ENCODE measurements at places on chromosomes 4 and X.
A peak's percentile ranks its signal among the peaks of the same experiment; 100 is the strongest.

DNA sequence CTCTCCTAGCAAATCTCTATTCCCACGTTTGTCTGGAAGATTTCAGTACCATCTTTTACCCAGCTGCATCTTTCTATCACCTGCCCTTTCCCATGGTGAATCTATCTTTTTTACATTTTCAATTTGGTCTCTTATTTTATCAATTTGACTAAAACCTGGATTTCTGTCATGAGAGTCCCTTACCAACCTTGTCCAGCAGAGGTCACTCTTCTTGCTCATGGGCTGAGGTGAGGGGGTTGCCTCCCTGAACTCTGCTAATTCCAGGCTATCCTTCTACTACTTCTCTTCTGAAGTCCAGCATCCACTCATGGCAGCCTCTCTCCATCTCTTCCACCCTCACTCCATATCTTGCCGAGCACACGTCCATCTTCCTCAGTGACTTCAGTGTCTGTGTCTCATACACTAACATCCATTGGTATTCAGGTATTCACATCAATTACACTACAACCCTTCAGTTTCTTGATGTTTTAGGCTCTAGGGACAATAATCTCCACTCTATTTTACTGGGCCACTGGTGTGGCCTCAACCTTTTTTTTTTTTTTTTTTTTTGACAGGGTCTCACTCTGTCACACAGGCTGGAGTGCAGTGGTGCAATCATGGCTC lies 17.8 kb upstream of the ZNF827 start:
- DNase-seq = no peak

DNA sequence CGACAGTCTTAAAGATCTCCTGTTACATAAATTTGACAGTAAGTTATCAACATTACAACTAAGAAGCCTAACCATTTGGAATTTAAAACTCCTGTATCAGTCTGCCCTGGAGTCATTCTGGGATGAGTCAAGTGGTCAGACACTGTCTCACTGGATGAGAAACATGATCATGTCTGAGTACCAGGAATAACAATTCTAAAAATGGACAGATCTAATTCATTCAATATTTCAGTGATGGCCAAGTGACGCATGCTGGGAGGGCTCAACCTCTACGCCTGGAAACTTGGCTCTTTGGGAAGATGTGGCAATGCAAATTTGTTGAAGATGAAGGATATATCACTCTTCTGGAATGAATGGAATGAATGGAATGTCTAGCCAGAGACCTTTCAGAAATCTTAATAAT lies 1427.2 kb downstream of the STIM2 start:
- peak; percentile 45 for DNase-seq

- DNase-seq = no peak
Observed at GRCh38 chr4:146146918-146147317, 28.6 kb upstream of the LSM6 start.

DNA sequence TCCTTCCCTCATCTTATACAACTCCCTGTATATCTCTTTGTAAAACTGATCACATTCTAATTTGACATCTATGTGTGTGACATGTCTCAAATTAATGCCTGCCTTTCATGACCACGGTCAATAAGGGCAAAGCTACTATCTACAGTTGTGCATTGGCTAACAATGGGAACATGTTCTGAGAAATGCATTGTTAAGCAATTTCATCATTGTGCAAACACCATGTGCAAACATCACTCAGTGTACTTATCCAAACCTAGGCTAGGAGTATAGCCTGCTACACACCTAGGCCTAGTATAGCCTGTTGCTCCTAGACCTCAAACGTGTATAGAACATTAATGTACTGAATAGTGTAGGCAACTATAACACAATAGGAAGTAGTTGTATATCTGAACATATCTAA lies 95.0 kb downstream of the BANK1 start:
- DNase-seq = no peak

- no peak for DNase-seq
Observed at GRCh38 chrX:119759248-119759766, 919 bp downstream of the SOWAHD start.

DNA sequence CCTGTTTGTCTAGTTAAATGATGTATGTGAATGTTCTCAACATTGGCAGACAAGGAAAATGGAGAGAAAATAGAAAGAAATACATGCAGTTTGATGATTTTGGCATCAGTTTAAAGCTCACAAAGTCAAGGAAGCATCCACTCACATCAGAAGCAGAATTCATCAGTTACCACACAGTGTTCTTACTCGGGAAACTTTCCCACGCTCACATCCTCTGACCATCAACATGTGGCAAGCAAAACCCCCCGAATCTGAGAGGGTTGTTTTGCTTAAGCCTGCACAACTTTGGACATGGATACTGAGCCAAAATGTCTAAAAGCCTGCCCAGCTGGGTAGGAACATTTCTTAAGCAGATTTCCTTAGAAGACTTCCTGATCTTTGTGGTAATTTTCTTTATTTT lies 407.6 kb downstream of the ANKRD50 start:
- DNase-seq = peak; percentile 94

DNA sequence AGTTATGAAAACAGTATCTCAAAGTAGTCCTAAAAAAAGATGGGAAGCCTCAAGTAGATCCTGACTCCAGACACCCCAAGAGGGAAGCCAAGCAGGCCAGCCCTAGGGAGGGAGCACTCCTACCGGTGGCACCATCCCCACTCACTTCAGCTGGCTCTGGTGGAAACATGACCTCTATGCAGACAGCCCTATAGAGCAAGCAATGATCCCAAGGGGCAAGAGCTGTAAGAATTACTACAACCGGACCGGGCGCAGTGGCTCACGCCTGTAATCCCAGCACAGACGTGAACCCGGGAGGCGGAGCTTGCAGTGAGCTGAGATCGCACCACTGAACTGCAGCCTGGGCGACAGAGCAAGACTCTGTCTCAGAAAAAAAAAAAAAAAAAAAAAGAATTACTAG lies 5.7 kb downstream of the LETM1 start:
- no peak for DNase-seq

DNA sequence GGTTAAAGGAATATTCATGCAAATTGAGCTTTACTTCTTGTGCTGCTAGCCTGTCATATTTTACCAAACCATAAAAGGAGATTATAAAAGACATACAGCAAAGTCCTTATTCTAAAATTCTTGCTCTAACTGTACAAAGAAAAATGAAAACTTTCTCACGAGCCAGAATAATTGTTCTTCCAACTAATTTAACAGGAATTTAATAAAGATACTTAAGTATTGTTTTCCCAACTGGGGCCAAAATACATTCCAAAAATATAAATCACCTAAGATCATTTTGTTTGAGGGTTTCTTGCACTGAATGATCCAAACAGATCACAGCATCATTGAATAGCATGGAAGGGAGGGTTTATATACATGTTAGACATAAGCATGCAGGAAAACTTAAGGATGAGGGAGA lies 127.1 kb upstream of the PCDH18 start:
- no peak for DNase-seq

DNA sequence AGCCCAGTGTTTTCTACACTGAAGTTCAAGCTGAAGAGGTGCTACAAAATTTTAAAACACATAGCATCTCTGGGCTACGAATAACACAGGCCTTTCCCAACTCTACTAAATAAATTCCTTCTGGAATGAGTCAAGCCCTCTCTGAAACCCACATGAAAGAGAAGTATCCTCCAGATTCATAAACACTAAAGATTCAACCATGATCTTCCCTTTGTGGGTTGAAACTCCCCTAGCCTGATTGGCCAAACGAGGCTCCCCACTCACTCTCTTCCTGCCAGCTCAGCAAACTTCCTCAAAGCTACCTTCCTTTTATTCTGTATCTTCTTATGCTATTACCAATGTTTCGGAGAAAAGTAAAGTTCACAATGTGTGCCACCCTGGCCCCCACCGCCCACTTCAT lies 95.4 kb downstream of the NKX6-1 start:
- DNase-seq = no peak

GRCh38 chrX:68838571-68838910 lies 9.7 kb downstream of the EFNB1 start:
- no peak for DNase-seq

DNA sequence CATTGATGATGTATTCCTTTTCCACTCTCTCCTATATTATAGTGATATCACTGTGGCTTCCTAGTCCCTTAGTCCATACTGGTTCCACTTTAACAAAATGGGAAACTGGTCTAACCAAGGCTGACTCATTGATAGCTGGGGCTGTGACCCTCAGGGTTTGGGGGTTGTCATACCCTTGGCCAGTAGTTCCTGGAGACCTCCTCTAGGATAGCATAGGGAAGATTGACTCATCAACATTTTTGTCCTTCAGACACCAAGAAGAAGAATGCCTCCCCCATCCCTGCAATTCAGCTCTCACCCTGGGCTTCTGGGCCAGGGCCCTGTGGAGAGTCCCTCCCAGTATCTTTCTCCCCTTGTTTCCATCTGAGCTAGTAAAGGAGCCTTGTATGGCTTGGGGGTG lies 68.8 kb upstream of the PRPS1 start:
- no peak for DNase-seq

- DNase-seq = no peak
Observed at GRCh38 chr4:144750348-144750747, 104.4 kb downstream of the HHIP start.

DNA sequence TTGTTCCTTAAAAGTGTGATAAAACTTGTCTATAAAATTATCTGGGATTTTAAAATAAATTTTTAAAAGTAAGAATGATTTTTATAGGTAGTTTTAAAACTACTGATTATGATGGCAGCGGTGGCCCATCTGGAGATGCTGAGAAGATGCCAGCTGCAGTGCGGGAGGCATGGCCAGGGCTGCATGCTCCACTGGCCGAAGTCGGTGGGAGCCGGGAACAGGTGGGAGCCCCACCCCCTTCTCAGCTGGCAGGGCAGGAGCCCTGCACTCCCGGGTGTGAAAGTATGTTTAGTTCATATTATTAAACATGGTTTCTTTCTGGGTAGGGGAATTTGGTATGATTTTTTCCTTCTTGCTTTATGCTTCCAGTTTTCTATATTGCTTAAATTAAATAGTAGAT lies 63.8 kb downstream of the CORIN start:
- DNase-seq = no peak

DNA sequence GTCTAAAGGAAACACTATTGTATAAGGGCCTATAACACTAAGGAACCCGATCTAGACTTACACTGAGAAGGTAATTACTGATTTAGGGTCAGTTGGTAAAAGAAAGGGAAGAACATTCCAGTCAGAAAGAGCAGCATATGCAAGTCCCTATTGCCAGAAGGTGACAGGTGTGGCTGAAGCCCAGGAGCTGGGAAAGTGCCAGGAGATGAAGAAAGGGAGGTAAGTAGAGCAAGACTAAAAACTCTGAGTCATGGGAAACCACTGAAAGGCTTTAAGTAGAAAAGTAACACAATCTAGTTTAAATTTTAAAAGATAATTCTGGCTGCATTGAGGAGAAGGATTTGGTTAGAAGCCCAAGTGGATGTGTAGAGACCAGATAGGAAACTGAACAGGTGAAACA lies 77.7 kb upstream of the INTU start:
- no peak for DNase-seq

DNA sequence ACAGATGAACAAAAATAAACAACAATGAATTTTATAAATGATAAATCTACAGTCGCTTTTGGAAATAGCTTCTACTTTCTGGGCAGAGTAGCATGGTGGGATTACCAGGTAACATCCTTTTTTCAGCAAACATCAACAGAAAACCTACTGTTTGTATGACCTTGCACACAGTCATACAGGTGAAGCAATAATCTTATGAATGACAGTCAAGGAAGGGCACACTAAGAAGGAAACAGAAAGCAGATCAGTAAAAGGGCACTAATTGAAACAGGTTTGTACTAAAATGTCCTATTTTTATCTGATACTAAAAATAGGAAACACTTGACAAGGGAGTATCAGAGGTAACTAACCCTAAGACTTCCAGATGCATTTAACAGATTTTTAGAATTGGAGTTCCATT lies 108.9 kb downstream of the DLG3 start:
- DNase-seq = no peak

DNA sequence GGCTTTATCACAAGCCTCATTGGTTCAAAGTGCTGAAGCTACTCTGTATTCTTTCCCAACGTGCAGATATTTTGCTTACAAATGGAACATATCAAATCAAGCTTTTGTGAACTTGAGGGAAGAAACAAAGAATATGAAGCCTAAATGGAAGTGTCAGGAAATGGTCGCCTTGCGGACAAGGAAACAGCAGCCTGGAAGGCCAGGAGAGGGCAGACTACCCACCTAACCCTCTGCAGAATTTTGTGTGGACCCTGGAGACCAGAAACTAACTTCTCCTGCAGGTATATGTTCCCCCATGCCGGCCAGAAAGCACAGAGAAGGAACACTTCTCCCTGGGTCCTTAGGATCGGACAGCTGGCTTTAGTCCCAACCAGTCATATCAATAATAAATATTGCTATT lies 1425.8 kb downstream of the PCDH7 start:
- DNase-seq = no peak

DNA sequence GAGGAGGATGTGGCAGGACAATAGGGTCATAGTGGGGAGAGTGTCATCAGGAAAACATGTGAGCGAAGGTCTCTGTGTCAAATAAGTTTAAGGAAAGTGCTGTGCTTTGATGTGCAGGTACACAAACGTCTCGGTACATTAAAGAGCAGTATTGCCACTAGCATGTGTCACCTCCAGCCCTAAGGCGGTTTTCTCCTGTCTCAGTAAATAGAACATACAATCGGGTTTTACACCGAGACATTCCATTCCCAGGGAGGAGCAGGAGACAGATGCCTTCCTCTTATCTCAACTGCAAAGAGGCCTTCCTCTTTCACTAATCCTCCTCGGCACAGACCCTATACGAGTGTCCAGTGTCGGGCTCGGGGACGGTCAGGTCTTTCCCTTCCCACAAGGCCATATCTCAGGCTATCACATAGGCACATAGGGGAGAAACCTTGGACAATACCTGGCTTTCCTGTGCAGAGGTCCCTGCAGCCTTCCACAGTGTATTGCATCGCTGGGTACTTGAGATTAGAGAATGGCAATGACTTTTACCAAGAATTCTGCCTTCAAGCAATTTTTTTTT lies 684.5 kb downstream of the PDHA2 start:
- no peak for DNase-seq

DNA sequence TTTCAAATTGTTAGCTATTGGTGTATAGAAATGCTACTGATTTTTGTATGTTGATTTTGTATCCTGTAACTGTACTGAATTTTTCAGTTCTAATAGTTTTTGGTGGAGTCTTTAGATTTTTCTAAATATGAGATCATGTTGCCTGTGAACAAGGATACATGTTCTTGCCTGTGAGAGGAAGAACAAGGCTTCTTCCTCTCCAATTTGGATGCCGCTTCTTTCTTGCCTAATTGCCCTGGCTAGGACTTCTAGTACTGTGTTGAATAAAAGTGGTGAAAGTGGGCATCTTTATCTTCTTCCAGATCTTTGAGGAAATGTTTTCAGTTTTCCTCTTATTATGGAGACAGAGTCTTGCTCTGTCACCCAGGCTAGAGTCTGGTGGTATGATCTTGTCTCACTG lies 16.2 kb upstream of the NAP1L5 start:
- no peak for DNase-seq
